ENCODE measurements at places on chromosomes 2 and 18.

GRCh38 chr2:215746887-215747615 is 266.3 kb downstream of the MREG start:
- no peak for DNase-seq

GRCh38 chr18:31424383-31424988 is 23.1 kb upstream of the DSG3 start:
- DNase-seq: no peak

DNA sequence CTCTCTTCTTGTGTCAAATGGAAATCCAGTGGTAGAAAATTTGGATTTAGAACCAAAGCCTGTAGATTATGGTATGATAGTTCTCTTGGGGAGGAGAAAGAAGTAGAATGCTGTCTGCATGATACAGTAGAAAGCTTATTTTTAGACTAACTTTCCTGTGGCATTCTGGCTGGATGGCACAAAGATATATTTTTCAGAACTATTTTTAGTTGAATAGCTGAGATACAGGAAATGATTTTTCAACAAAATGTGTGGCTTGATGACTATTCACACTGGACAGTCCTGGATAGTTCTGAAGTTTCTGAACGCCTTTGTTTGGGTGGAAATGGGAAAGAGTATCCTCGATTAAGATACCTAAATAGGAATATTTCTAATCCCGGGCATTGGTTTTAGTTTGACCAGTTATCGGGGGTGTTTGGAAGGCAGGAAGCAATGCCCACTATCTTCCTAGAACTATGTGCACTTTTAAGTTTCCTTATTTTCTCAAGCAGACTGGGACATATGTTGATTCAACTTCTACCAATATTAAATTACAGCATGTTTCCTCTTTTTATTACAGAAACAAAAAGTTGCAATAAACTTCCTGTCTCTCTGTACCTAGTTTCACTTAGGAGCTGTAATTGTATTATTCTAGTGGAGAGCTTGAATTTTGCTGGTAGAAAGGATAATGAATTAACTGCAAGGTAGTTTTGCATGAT is 32.1 kb downstream of the GDF7 start:
- no peak for DNase-seq

DNA sequence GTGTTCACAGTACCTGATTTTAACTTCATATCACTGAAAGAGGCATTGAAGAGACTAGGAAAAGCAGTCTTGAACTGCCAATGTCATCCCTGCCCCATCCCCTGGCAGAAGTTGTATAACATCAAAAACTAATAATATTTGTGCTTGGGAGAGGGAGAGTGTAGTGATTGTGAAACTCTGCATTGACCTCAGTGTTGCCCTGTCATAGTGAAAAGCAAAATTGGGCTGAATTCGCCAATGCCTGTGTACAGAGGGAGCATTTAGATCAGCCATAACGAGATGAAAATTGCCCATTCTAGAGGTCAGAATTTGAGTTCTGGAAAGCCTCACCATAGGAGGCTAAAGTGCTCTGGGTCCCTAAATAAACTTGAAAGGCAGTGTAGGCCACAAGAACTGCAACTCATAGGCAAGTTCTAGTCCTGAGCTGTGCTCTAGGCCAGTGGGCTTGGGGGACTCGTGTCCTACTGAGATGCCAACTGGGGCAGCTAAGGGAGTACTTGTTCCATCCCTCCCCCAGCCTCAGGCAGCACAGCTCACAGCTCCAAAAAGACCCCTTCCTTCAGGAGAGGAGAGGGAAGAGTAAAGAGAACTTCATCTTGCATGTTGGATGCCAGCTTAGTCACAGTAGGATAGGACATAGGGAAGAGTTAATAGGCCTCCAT is 855.6 kb downstream of the TSN start:
- DNase-seq: no peak
